ENCODE measurements at places on chromosomes 3 and 15. TPM values are rescaled to one million over a fixed set of nuclear protein-coding genes. Genes with fewer than 3 reads are reported as not detected.

Gene CCR8
- not detected for total RNA-seq

Gene RPP14
- 12.6 TPM for total RNA-seq

Gene ZWILCH
- 11.7 TPM for total RNA-seq

Gene PAQR5
- 0.03 TPM for total RNA-seq

Gene TMEM212
- not detected for total RNA-seq

Gene IL17RD
- 3.4 TPM for total RNA-seq

Gene PIGZ
- 3.4 TPM for total RNA-seq

Gene SNTN
- total RNA-seq, result not detected

Gene FAM3D
- total RNA-seq, result not detected

Gene CADM2
- total RNA-seq, result not detected

Gene AADACL2
- total RNA-seq, result not detected

Gene GAP43
- 6.1 TPM for total RNA-seq

Gene TF
- total RNA-seq, result 0.20 TPM

Gene DISP2
- total RNA-seq, result 0.17 TPM

Gene SLC27A2
- total RNA-seq, result 0.26 TPM

Gene SUCLG2
- 55.4 TPM for total RNA-seq

Gene KLHL24
- 46.4 TPM for total RNA-seq

Gene ARMC8
- total RNA-seq, result 48.5 TPM

Gene SLC2A2
- not detected for total RNA-seq

Gene SPTBN5
- 0.20 TPM for total RNA-seq

Gene TGM4
- total RNA-seq, result not detected

Gene SACM1L
- total RNA-seq, result 38.1 TPM

Gene STRA6
- 0.59 TPM for total RNA-seq

Gene SLCO2A1
- total RNA-seq, result under 0.01 TPM

Gene SLC24A1
- 4.8 TPM for total RNA-seq

Gene GPR62
- 0.07 TPM for total RNA-seq

Gene EPHA6
- total RNA-seq, result not detected

Gene SIDT1
- 0.20 TPM for total RNA-seq

Gene PLCL2
- 8.5 TPM for total RNA-seq

Gene UNC13C
- under 0.01 TPM for total RNA-seq

Gene LEKR1
- 0.20 TPM for total RNA-seq

Gene IQCF5
- total RNA-seq, result not detected

Gene TIMP4
- 3.2 TPM for total RNA-seq

Gene CEMIP
- total RNA-seq, result 994 TPM

Gene ITGA11
- total RNA-seq, result 190 TPM

Data from smooth muscle cell of the pulmonary artery (primary cell).